Calu3 (cell line): ENCODE measurements at places on chromosomes 12 and 14.

DNA sequence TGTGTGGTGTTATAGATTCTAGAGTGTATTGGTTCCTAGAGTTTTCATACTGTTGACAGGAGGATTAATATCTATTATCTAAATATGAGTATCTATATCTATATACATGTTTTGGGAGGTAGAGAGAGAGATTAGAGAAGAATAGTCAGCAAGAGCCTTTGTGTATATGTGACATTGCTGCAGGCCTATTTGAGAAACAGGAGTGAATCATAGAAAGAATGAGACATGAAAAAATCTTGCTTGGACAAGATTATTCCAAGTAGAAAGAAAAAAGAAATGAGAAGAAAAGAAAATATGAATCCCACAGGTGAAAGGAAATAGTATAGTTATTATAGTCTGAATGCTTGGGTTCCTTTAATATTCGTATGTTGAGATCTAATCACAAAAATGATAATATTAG is 720.4 kb downstream of the RERGL start:
- DNase-seq = no peak

GRCh38 chr12:12506496-12506890 is 56.2 kb downstream of the DUSP16 start:
- no peak for DNase-seq

GRCh38 chr12:86770871-86771270 is 514.7 kb upstream of the MGAT4C start:
- no peak for DNase-seq

- DNase-seq = peak; percentile 33
These were observed 10.8 kb downstream of the PITPNM2 start for GRCh38 chr12:123139926-123140675.

DNA sequence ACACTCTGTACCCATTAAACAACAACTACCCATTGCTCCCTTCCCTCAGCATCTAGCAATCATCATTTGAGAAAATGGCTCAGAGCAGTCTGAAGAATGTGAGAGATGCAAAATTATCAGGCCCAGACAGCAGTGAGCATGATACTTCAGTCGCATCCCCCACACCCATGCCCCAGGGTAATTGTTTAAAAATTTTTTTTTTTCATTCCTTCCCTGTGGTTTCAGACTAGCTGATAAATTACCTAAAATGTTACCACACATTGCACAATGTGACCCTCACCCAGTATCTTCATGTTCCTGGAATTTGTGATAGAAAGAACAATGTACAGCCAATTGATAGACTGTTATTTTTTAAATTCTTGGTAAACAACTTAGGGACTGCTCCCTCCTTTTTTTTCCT is 11.3 kb upstream of the USP15 start:
- no peak for DNase-seq

- peak; percentile 8 for DNase-seq
These were observed 20.1 kb upstream of the PRICKLE1 start for GRCh38 chr12:42609605-42610004.

DNA sequence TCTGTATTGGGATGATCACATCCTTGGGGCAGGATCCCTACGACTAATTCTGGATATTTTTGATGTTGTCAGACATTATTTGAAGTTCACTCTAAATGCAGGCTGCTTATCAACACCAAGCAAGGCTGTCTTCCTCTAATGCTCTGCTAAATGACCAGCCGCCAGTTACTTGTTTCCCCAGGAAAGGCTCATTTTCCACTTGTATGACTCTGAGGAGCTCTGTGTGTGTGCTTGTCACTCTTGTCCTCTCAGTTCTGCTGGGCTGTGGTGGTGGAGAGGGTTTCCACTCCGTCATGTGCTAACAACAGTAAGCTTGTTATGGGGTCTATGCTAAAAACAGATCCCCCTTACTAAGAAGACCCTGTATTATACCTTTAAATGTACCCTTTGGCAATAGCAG is 42.1 kb downstream of the ATL1 start:
- DNase-seq = no peak

DNA sequence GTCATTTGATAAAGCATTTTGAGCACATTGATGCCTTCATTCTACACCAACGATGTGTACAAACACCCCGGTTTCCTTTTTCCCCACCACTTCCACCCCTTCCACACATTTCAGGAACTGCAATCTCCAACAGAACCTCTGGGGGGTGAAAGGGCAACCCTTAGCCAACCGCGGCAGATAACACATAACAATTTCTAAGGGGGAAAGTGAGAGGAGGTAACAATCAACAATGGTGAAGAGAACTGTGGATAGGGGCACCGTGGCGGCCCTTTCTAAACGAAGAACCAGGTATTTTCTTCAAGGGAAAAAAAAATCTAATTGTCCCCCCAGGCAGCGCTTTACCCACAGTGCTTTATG is 1.1 kb downstream of the KITLG start:
- DNase-seq = peak; percentile 54

DNA sequence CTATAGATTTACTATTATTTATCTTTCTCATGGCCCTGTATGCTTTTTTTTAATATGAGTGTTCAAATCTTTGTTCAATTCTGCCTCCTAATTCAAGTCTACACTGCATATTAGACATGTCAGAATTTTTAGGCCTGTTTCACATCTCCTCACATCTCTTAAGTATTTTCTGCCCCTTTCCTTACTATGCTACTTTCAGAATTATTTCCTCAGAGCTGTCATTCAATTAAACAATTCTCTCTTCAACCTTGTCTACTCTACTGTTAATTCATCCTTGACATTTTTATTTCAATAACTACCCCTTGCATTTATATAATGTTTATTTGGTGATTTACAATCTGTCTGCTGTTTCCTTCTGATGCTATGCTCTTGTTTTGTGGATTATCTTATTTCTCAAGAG is 91.1 kb downstream of the CAPZA3 start:
- DNase-seq = no peak

DNA sequence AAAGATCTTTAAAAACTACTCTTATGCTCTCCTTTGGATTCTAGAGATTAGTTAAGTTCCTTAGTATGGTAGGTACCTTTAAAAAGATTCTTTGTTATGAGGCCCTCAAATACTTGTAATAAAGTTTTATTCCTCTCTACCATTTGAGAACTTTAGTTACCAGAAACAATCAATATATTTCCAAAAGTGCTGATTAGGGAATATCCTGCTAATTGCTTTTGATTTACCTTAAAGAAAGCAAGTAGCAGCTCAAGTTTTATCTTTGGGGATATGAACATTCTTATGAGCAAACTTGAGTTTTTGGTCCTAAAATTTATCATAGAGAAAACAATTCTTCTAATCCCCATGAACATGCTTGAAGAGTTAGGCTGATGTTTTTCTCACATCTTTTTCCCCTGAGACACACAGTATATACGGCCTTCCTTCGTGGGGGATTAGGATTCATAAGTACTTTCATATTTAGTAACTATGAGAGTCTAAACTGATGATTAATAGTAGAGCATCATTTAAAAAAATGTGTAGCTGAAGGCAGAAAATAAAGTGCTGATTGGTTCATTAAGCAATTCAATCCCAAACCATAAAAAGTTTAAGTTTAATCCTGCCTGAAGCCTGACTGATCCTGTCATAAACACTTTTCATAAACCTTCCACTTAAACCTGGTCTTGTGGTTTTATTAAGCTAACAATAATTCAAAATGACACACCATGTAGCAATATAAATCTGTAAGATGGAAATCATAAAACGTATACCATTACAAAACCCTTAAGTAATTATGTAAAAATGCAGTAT is 380.5 kb upstream of the FBXO33 start:
- DNase-seq = no peak

DNA sequence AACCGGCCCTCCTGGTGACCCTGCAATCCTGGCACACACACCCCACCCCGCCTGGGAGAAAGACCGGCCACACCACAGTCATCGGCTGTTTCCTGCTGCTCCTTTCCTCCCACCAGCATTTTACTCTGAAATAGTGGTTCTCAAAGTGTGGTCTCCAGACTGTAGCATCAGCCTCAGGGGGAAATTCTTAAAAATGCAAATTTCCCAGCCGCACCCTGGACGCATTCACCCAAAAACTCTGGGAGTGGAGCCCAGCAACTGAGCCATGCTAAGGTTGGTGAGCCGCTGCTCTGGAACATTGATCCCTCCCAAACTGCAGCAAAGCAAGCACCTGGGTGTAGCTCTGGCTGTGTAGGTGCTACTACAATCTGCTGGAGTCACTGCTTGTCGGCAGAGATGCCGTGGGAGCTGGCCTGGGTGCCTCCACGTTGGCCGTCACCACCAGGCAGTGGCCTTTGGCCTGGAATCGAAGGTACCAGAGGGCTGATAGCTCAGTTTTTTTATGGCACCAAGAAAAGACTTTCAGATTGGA is 38.4 kb upstream of the BCL2L14 start:
- no peak for DNase-seq

- no peak for DNase-seq
These were observed 11.2 kb upstream of the LRP1-AS start for GRCh38 chr12:57158665-57159064.

GRCh38 chr12:109555431-109556315 is 17.6 kb downstream of the MMAB start:
- no peak for DNase-seq

DNA sequence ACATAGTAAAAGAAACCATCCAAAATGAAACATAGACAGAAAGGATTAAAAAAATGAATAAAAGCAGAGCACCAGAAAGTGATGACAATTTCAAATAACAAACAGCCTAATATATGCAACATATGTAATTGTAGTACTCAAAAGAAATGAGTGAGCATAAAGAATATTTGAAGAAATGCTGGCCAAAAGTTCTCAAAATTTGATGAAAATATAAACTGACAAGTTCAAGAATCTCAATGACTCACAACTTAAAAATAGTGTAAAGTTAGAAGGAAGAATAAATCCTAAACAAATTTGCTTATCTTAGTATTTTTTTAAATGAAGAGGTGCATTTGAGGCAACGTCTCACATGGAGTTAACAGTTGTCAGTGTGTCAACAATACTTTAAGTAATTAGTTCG is 498.9 kb downstream of the SLC6A15 start:
- DNase-seq = no peak

GRCh38 chr14:98137131-98138025 is 1134.6 kb downstream of the BCL11B start:
- no peak for DNase-seq

DNA sequence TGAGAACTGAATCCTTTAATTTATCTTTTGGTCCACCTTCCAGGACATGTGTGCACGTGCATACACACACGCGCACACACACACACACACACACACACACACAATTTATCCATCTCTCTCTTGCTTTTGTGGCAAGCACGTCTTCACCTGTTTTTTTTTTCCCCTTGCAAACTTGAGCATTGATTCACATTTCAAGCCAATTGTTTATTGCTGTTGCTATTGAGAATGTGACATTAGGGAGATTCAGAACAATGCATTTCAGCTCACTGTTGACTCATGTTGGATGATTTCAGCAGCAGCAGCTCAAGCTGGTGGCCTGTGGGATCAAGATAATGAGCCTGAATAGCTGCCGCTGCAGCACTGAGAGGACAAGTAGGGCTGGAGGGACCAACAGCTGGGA is 128.9 kb downstream of the SNAPC1 start:
- no peak for DNase-seq

DNA sequence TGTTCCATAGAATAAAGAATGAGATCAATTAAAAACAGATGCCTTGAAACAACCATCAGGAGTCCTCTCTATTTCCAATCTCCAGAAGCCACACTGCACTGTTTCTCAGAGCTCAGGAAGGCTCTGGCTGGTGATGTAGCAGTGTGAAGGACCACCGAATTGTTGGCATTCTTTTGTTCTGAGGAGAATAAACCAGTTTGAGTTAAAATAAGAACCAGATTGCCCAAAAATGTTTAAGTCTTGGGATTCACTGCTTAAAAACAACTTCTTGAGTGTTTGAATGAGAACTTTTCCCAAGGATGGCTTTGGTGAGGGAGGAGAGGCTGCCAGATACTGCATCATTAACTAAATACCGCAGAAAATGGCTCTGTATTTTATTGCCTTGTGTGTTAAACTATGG is 341.2 kb downstream of the C12orf75 start:
- no peak for DNase-seq

GRCh38 chr12:88519802-88520435 is 60.4 kb downstream of the KITLG start:
- DNase-seq = no peak

- no peak for DNase-seq
These were observed 49.5 kb downstream of the ATP2A2 start for GRCh38 chr12:110330544-110330943.

DNA sequence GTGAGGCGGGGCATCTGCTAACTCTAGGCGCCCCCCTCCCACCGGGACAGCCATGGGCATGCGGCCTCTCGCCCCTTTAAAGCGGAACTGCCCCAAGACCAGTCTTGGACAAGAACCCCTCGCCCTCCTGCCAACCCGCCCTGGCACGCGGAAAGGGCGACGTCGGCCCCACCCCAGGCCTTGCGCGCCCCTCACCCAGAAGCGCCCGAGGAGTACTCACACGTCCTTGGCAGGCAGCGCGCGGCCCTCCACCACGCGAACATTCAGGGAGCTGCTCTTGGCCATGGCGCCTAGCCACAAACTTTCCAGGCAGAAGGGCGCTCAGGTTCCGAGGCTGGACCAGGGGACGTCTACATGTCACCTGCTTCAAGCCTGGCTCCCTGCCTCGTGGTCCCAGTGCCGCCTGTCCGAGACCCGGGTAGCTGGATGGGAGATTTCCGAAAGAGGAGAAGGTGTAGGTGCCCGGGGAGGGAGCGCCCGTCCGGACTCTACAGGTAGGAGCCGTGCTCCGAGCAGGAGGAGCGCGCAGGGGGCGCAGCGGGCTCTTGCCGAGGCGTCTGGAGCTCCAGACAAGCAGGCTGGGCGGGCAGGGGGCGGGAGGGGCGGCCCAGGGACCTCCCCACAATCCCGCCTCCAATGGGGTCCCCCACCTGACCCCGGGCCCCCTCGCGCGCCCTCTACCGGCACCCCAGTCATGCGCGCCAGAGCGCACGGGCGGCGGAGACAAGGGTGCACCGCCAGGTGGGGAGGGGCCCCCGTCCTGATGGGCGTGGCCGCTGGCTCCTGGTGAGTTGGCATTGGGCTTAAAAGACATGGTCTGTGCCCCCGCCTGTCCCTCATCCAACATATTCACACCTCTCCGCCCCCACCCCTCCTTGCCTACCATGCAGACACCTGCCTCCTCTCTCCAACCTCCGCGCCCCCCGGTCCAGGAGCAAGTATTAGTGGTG is at the start of gene RASAL1:
TSS of gene RASAL1 (minus strand) at position 584 of the 950 bp plus-strand sequence. CDS start at position 285, 299 bp downstream.
- DNase-seq = peak; percentile 100

DNA sequence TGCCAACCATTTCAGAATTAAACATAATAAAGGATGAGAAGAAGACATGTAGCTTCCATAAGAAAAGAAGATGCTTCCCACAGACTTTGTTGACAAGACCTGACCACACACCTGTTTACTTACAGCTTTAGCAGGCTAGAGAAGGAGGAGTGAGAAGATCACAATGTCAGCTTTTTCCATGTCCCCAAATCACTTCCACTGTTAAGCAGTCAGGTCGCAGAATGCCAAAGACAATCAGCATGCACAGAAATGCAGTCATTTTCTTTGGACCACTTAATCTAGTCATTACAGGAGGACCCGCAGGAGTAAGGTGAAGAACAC is 314.9 kb downstream of the SSPN start:
- no peak for DNase-seq

GRCh38 chr12:124040291-124040690 is 67.3 kb downstream of the ZNF664 start:
- DNase-seq = no peak

GRCh38 chr12:88299567-88300101 is 157.5 kb downstream of the TMTC3 start:
- DNase-seq = peak; percentile 58

- no peak for DNase-seq
These were observed 78.2 kb downstream of the GAS2L3 start for GRCh38 chr12:100651694-100652093.

- DNase-seq = no peak
These were observed 36.7 kb upstream of the ATP2A2 start for GRCh38 chr12:110244372-110244771.
